NCI-H510A treated with DMSO at 0.1 percent for 48 hours (cell line): ENCODE measurements at places on chromosomes 2 and 18.

DNA sequence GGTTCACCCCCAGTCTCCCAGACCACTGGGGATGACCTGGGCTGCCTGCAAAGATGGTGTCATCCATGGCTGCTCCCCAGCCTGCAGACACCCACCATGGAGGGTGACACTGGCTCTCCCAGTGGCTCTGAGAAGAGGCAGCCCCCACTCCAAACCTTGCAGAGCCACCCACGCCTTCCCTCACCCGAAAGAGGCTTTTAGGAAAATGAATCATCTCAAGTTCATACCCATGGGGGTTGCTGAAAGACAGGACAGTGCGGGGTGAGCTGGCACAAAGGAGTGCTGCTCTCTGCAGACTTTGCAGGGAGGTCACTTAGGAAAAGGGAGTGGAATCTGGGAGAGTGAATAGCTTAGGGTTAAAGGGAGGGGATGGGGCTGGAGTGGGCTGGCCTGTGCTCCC is 36.4 kb downstream of the MPHOSPH10 start:
- DNase-seq = no peak

- no peak for DNase-seq
These were observed 109.4 kb downstream of the LYPD1 start for GRCh38 chr2:132560562-132560961.

- no peak for DNase-seq
These were observed 324.0 kb upstream of the REG3G start for GRCh38 chr2:78701546-78701945.

GRCh38 chr2:41728788-41729338 is 319.0 kb upstream of the PKDCC start:
- peak; percentile 52 for DNase-seq

DNA sequence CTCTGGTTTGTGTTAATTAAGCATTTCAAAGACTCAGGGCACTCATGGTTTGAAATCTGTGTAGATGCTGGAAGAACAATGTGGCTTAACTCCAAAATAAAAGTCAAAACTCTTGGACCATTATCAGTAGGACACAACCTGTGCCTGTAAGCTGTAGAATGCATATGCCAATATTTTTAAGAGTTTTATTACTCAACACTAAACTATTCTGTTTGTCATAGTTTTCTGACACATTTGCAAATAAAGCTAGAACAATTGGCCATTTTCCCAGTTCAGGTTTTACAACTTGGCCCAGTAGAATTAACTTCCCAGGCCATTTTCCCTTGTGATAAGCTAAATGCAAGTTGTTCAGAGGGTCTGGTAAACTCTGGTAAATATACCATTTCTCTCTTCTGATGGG is 713.1 kb downstream of the CBLN2 start:
- DNase-seq = no peak

- no peak for DNase-seq
These were observed 75.0 kb downstream of the UXS1 start for GRCh38 chr2:106119074-106119473.

DNA sequence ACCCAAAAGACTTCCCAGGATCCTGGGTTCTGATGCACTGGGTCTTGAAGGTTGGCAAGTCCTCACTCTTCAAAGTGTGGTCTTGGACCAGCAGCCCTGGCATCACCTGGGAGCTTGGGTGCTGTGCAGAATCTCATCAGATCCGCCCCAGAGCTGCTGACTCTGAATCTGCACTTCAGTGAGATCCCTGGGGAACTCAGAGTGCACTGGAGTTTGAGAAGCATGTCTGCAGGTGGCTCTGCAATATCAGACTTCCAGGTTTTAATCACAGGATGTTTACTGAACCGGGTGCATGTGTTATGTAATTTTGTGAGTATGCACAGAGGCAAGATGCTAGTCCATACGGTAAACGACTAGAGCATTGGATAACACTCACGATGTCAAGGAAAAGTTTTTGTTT is 58.0 kb upstream of the BOD1L2 start:
- DNase-seq = peak; percentile 1

GRCh38 chr2:118622913-118623312 is 224.5 kb downstream of the EN1 start:
- DNase-seq = no peak

DNA sequence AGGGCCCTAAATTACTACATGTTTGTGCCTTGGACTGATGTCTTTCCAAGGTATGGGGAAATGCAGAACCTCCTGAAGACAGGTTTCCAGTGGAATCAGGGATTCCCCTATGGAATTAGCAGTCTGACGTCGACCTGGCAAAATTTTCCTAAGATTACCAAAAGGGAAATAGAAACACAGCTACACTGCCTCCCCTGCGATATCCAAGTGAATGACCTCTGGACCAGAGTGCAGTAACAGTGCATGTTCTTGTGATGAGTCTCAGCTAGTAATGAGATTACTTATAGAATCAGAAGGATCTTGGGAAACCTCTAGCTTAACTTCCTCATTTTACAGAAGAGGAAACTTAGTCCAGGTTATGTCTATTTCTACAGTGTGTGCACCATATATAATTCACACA is 21.3 kb upstream of the CHST9 start:
- no peak for DNase-seq

DNA sequence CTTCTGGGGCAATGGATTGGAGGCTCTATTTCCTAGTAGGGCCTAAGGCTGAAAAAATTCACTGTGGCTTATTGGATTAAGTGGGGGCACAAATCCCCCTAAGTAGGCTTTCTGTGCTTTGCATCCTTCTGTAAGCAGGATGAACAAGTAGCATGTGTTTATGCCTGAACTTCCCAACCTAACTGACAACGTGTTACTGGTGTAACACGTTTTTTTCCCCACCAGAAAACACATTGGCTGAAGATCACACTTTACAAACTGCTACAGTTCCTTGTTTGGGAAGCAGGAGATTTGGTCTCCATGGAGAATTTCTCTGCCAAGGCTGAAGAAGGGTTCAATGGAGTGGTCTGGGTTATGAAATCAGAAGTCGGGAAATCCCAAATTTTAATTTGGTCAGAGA is 7.2 kb upstream of the ITGA6 start:
- no peak for DNase-seq

DNA sequence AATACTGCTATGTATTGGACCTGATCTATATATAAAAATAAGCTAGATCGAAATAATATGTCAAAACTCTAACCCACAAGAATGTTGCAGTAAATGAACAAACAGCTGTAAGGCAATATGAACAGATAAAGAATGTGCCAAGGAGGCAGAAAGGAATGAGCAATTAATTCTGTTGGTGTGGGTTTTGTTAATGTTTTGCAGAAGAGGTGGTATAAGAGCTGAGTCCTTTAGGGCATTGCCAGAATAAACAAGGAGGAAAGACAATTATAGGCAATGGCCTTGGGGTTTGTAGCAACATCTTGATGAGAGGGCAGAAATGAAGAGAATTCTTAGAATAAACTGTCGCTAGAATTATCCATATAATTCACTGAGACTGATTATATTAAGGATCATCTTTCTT is 240.9 kb upstream of the GULP1 start:
- DNase-seq = no peak

DNA sequence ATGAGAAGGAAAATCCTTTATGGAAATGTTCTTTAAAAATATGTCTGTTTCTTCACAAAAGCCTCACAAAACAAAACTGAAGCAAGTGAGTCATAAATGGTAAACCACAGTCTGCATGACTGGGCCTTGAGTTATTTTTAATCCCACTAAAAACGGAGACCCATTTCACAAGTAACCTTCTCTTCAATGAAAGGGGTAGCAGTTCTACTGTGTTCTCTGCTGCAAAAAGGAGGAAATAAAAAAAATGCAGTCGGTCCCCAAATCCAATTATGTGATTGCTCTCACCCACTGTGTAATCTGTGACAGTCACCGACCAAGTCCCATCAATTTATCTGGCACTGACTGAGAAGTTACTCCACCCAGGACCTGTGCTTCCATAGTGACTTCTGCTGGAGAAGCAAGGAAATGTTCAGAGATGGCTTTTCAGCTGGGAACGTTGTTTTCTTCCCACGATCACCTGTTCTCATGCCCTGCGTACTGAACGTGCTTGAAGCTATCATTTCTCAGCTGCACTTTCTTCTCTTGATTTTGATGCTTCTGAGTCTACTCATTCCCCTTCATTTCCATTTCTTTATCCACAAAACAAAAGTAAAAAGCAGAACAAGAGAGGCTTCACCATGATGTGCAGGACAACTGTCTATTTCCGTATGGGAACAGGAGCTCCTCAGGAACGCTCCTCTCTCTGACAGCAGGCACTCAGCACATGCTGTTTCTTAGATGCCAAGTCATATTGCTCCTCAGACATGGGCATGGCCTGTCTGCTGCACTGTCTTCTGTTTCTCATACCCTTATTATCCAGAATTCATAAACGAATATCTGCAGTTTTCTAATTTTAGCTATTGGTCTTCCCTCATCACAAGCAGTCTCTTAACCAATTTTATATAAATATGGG is 80.0 kb upstream of the TMEM200C start:
- no peak for DNase-seq

GRCh38 chr2:19643117-19643518 is 258.7 kb downstream of the TTC32 start:
- no peak for DNase-seq

DNA sequence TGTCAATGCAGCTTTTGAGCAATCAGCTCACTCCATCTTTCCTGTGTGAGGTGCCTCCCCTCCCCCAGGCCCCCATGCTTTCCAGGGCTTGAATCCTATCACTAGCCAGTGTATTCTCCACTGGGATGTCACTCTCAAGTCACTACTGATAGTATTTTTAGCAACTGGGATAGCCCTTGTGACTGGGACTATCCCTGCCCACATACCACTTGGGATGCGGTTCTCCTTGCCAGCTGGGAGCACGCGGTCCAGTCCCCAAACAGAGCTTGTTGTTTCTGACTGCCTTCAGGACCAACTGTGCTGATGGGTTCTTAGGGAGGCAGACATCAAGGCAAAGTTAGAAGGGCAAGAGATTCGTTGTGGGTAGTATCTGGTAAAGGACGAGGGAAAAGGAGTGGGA is 134.9 kb downstream of the FAM161A start:
- no peak for DNase-seq

DNA sequence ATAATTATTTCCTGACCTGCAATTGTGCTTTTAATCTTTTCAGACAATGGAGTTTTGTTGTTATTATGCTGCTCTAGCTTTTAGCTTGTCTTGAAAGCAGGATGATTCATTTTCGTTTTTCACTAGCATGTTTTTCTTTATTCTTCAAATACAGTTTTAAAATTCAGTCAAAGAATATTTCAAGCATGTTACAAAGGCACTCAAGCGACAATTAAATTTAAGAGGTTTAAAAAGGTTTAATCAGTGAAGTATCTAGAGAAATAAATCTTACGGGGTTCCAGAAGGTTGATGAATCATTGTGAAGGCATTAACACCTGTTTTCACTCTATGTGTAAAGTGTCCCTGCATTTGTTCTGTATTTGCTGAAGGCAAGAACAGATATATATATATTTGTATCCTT is 390.7 kb upstream of the TMEFF2 start:
- no peak for DNase-seq

DNA sequence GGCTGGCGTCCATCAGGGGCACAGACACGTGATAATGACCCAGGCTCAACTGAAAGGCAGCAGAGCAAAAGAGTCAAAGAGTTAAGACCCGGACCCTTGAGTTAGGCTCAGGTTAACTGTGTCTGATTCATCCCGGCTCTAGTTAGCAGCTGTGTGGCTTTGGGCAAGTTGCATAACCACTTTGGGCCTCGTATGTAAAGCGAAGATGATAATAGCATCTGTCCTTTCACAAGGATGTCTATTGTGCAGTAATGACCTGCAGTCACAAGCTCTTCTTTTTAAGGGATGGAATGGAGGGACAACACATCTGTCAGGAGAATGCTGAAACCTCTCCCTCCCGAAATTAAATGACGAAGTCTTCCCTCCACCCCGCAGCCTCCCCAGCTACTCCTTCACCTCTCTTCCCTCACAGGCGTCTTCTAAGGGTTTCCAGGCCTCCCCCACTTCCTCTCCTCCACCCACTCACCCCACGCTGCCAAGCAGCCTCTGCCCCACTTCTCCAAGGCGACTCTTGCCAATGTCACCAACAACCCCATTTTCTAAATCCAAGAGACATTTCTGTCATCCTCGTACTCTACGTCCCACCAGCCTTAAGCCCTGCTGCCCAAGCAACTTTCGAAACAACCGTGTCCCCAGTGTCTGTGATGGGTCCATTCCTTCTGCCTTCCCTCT is 135.1 kb upstream of the ID2 start:
- DNase-seq = no peak

DNA sequence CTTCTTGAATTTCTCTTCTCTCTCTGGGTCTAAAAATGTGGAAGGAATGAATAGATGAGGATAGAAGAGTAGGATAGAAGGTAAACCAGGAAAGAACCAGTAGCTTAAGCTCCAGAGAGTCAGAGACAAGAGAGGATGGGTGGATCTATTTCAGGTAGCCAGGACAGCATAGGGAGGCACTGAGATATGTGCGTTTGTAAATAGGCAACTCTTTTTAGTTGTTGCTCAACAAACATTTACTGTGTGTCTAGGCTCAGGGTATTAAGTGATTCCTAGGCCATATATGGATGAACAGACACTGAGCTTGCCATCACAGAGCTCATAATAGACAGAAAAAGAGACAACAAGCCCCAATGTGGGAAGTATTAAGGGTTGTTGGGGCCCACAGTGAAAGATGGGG is 160.5 kb downstream of the NAPG start:
- DNase-seq = no peak

DNA sequence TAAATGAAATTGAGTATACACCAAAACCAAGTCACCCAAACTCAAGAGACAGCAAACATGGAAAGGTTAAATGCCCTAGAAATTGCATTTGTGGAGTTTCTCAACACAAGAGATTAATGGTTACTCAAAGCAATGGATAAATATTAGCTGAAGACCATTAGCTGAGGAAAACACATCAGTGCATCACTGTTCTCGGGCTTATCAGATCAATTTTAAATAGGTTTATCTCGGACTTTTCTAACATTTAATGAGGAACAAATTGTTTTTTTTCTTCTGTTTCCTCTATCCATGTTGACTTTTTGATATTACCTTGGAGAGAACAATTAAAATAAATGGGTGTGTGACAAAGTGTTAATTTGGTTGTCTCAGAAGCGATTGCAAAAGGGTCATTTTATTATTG is 105.4 kb upstream of the PIK3C3 start:
- DNase-seq = no peak

DNA sequence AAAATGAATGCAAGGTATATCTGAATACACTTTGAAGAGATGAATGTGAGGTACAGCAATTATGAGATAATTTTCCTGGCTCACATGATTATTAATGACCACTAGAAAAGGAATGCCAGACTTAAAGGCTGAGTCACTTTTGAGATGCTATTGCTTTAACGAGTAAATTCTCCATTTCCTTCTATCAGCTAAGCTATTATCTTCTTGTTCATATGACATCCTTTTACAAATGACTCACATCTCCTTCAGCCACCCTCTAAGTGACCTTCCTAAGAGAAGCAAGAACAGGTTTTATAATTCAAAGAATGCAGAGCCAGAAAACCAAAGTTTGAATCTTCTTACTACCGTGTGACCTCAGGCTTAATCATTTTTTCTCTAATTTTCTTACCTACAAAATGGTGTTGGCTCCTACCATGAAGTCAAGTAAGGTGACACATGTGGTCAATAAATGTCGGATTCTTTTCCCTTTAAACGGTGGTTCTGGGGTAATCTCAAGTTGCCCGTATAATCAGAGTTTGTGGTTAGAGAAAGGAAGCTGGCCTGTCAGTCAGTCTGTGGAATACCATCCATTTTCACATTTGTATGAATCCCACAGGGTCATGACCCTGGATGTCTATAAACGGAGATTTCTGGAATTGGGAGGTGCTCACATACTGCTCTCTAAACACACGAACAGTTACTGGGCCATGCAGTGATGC is 184.0 kb upstream of the PID1 start:
- DNase-seq = no peak

GRCh38 chr2:135581282-135581681 is 50.0 kb downstream of the R3HDM1 start:
- DNase-seq = no peak
